MM.1S (cell line): ENCODE measurements at places on chromosomes 5 and 9.

DNA sequence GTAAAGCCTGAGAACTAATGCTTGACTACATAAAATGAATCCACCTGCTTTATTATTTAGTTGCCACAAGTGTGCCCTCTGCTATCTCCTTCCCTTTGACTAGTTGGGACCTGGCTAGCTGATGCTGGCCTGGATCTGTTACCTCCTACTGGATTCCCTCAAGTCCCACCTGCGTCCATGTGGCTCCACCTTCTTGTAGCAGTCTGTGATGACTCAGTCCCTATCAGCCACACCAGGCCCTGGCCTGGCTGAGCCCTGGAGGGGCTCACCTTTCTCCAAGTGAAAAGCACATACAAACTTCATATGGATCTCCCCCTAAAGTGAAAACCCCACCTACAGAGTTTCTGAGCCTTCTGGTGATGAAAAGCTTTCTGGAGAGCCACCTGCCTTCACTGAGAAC, 611.4 kb downstream of the SEMA5A start:
- DNase-seq: no peak

DNA sequence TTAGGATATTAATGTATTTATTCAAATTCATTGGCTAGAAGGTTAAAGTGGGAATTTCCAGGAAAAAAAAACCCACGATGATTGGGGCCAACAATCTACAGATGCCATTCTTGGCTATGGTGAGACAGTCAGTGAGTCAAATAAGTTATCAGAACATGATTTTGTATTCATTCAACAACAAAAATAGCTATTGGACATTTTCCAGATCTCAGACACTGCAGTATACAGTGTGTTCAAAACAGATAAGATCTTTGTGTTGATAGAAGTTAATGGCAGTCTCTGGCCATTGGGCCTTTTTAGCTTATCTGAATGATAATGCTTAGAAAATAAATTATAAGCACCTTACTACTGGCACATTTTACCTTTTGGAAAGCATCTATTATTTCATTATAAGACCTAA, 547.7 kb downstream of the MAT2B start:
- DNase-seq: no peak

- DNase-seq: no peak
Measured at GRCh38 chr5:59483971-59484472, 409.5 kb downstream of the PDE4D start.

DNA sequence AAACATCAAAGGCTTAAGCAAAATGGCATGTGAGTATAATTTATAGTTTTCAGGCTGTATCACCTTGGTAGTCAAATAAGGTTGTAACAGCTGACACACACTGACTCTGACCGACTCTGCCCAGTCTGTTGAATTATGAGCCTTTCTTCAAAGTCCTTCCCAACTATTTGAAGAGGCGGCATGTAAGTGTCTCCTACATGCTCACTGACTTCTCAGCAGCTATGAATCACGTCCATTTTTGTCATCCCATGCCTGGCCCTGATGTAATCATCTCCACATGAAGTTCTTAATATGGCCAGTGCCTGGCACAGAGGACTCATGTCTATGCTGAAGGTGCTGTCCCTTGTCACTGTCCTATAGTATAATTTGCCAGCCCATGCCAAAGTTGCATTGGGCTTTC, 5.1 kb upstream of the PTBP3 start:
- DNase-seq: no peak
